ENCODE measurements at places on chromosomes 1 and 21. TPM values are rescaled to one million over a fixed set of nuclear protein-coding genes. Genes with fewer than 3 reads are reported as not detected.

DNA sequence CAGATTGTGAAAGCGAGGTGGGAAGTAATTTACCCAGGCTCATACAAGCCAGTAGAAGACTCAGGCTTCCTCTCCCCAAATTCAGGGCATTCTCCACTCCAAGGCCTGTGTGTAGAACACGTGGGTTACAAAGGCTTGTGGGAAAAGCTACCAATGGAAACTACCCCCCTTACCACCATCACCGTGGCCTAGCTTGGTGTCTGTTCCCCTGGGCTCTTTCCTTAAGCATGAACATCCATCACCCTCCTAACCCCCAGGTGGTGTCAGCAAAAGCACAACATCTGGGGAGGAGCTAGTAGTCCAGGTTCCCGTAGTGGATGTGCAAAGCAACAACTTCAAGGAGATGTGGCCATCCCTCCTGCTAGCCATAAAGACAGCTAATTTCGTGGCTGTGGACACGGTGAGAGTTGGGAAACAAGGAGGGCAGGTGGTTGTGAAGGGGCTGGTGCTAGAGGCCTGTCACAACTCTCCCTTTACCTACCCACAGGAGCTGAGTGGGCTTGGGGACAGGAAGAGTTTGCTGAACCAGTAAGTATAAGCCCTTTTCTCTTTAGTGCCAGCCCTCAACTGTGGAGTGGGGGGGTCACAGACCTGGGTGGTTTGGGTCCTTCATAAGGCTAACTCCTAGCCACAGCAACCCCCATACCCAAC is 701 bp upstream of the MUTYH start:
- DNase-seq, result no peak

- DNase-seq, result no peak
Measured at GRCh38 chr1:33170351-33171274, 11.2 kb downstream of the TRIM62 start.

DNA sequence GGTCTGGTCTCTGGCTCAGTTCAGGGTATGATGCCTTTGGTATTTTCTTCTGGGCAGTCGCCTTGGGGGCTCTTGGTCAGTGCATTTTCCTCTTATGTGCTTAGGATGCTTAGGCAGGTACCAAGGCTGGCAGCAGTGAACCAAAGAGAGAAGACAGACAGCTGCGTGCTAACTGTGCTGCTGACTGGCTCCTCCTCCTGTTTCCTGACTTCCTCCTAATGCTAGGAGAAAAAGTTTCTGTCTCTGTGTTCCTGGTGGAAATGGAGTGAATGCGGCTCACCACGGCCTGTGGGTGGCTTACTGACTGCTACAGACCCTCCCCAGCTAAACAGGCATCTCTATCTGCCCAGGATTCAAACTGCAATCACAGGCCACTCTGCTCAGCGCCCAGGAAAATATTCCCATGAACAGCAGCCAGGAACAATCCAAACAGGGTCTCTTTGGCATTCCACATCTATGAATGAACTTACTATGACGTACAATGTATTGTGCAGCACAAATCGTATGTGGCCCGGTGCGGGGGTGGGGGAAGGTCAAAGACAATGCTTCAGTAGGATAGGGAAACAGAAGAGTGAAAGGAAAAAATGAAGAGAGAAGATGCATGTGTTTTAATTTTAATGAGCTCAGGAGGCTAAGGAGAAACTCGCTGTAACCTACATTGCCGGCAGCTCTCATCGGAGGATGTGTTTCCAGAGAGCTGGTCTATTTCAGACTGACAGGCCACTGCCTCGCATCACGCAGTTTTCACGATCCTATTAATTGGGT is 2.8 kb downstream of the ABCG1 start:
- DNase-seq, result no peak

- no peak for DNase-seq
Measured at GRCh38 chr21:40685141-40685540, 161.8 kb downstream of the DSCAM start.

GRCh38 chr1:212539737-212540430 is 68.7 kb upstream of the ATF3 start:
- no peak for DNase-seq

DNA sequence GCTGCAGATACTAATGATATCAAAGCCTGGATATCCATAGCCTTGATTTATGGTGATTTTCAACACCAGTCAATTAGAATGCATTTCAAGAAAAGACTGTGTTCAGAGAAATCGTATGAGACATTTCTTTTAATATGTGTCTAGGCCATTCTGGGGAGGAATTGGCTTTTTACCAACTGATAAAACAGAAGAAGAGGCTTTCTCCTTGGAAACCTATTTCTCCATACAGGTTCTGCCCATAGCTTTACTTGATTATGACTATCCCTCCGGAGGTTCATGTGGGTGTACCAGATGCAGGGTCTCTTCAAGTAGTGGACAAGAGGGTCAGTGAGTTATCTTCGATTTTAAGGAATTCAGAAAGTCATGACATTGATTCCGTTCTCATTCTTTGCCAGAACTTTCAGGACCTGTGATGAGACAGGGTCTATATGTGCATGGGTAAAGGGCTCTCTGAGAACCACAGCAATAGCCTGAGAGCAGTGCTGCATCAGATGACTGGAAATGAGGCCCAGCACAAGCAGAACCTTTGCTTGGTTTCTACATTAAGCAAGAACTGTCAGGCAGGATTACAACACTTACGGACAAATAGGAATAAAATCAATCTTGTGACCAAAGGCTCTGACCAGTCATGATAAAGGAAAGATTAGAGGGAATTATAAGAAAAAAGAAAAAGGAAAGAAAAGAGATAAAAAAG is 263.7 kb upstream of the SGIP1 start:
- no peak for DNase-seq

The FALEC gene
- total RNA-seq, result not detected

The GPR61 gene
- not detected for total RNA-seq

The TENT5C gene
- 19.3 TPM for total RNA-seq

Data from left lung (tissue), 14 donors.